Fibroblast of lung (primary cell): ENCODE measurements at places on chromosomes 1 and 21. TPM values are rescaled to one million over a fixed set of nuclear protein-coding genes. Genes with fewer than 3 reads are reported as not detected.

LCE3D gene
- not detected in 2 replicates for total RNA-seq

SNX7 gene
- total RNA-seq = 39.0 and 48.6 TPM in 2 replicates

C4BPB gene
- total RNA-seq = not detected in 2 replicates

PLEKHA6 gene
- 1.5 and 3.8 TPM in 2 replicates for total RNA-seq

AMY1A gene
- total RNA-seq = not detected in 2 replicates

NFIA gene
- total RNA-seq = 5.4 TPM in 2 replicates

VHLL gene
- total RNA-seq = not detected in 2 replicates

OR2T33 gene
- total RNA-seq = not detected in 2 replicates

DCDC2B gene
- not detected in 2 replicates for total RNA-seq
